ENCODE measurements at places on chromosomes 16 and 17.

GRCh38 chr16:57382535-57383275, 10.4 kb downstream of the CX3CL1 start:
- DNase-seq, result no peak

DNA sequence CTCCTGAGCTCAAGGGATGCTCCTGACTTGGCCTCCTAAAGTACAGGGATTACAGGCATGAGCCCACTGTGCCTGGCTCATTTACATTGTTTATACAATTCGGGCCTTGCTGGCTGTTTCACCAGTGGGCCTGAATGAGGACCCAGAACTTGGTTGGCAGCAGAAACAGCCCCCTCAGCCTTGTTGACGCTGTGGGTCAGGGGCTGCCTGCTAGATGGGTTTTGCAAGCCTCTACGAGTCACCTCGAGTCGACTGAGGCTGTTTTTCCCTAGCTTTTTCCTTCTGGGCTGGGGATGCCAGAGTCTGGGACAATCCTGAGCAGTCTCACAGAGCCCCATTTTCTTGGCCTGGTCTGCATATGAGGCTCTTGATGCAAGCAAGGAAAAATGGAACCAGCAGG, 16.1 kb downstream of the PPL start:
- no peak for DNase-seq

GRCh38 chr16:10519929-10520868, 60.2 kb downstream of the EMP2 start:
- no peak for DNase-seq

DNA sequence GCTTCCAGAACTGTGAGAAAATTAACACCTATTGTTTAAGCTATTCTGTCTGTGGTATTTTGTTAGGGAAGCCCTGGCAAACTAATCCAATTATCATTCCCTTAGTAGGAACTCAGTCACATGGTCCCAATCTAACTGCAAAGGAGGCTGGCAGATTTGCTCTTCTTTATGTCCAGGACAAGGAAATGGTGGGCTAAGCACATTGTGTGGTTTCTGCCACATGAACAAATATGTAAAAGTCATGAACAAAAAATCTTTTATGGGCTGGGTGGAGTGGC, 278.6 kb upstream of the RPL38 start:
- no peak for DNase-seq

DNA sequence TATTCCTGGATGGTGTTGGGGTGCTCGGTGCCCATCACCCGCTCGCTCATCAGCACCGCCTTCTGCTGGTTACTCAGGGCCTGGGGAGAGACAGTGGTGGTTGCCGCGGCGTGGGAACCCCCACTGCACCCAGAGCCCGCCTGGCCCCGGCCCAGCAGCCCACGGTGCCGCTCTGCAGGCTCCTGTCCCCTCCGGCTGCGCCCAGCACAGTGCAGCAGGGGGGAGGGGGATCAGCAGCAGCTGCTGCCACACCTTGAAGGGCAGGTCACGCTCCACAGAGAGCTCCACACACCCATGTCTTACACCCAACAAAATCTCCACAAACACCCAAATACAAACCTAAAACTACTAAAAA, 18.8 kb downstream of the CLUH start:
- no peak for DNase-seq

GRCh38 chr17:38460082-38460715, 31.9 kb downstream of the ARHGAP23 start:
- no peak for DNase-seq

DNA sequence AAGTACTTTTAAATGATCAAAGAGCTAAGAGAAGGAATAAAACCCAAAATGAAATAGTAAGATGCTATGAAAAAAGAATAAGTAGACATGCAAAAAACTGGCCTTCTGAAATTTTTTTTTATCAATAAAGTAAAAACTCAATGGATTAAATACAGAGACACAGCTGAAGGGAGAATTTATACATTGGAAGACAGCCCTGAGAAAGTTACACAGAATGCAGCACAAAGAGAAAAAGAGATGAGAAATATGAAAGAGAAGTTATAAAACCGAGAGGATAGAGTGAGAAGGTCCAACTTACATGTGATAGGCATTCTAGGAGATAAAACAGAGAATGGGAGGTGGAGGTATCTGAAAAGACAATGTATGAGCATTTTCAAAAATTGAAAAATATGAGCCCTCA, 57.0 kb downstream of the MARF1 start:
- no peak for DNase-seq

- DNase-seq, result no peak
Measured at GRCh38 chr16:68951991-68952877, 108.9 kb downstream of the TANGO6 start.

DNA sequence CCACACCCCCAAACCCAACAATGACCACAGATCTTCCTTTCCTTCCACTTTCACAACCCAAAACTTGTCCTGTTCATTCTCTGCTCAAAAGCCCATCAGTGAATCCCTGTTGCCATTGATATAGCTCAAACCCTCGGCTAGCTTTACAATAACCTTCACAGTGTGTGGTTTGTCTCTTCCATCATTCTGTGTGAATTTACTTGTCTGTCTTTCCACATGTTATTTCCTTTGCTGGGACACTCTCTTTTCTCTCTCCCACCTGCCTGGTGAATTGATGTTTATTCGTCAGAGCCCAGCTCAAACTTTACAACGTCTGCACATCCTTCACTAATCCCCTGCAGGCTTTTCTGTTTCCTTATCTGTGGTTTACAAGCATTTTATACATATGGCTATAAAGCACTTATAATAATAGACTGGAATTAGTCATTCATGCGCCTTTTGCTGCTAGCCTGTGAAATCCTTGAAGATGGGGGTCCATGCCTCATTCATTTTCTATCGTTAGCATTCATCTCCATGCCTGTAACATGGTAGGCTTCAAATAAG, 114.4 kb downstream of the CDH13 start:
- DNase-seq, result no peak

- DNase-seq, result no peak
Measured at GRCh38 chr17:42038221-42038973, 12.0 kb downstream of the C17orf113 start.

DNA sequence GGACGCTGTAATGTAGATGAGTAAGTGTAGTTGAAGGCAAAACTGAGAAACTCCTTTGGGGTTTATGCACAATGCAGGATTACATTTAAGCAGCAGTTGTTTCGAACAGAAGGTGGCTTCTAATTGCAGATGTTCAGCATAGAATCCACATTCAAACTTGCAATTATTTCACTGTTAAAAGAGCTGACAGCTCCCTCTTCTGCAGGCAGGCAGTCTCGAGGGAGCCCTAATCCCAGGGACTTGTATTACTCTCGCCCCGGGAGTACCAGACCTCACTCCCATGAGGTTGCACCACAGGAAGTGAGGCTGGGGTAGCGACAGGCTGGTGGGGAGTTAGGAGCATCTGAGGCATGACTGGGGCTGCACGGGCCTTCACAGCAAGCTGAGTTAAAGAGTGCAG, 484.3 kb upstream of the EEF2KMT start:
- DNase-seq, result no peak

DNA sequence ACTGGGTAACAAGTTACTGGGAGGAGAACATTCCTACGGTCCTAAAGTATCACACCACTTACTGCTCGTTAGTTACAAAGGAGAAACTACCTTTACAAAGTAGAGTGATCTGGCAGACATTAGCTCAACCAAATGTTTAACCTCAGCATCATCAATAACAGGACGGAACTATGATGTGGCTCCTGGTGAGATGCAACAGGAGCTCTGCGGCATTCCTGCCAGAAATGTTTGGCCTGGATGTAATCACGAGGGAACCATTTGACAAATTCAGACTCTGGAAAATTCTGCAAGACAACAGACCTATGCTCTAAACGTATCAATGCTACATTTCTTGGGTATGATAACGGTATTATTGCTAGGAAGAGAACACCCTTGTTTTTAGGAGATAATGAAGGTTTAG, 80.4 kb downstream of the MRM3 start:
- DNase-seq, result no peak

GRCh38 chr17:45008216-45008615, 40.1 kb upstream of the C1QL1 start:
- DNase-seq, result no peak

GRCh38 chr17:36198831-36199465, 2.4 kb upstream of the CCL3L1 start:
- no peak for DNase-seq

- no peak for DNase-seq
Measured at GRCh38 chr17:7347630-7348477, 4.1 kb upstream of the KCTD11 start.

DNA sequence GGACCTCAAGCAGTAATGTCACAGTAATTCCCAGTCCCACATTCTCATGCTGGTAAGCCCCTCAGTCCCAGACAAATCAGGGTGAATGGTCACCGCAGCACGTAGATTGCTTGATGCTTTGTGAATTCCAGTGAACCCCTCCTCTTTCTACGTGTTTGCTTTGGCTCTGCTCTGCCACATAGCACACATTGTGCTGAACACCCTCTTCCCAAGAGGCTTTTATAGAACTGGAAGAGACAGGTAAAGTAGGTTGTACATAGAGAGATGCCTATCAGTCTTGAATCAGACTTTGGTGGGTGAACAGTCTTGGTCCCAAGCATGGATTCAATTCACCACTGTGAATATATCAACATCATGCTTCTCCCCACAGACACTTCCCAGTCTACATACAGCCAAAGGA, 579 bp upstream of the KRTAP9-6 start:
- DNase-seq, result no peak

GRCh38 chr16:8676737-8677375, 2.4 kb downstream of the ABAT start:
- DNase-seq, result no peak

DNA sequence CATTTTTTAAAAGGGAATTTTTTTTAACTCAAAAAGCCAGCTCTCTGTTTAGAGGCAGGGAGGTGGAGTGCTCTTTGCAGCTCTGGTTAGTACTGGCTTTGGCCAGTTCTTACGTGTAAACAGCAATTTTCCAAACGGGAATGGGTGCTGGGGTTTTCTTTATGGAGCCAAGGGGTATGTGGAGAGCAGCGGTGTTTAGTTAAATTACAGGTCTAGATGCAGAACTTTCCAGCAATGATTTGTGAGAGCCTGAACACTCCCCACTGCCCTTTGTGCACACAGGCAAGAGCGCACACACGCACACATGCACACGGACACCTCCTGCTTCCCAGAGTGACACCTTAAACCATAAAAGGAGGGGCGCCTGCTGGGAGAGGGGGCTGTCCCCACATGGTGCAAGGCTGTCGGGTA, 140.2 kb downstream of the MSI2 start:
- no peak for DNase-seq

DNA sequence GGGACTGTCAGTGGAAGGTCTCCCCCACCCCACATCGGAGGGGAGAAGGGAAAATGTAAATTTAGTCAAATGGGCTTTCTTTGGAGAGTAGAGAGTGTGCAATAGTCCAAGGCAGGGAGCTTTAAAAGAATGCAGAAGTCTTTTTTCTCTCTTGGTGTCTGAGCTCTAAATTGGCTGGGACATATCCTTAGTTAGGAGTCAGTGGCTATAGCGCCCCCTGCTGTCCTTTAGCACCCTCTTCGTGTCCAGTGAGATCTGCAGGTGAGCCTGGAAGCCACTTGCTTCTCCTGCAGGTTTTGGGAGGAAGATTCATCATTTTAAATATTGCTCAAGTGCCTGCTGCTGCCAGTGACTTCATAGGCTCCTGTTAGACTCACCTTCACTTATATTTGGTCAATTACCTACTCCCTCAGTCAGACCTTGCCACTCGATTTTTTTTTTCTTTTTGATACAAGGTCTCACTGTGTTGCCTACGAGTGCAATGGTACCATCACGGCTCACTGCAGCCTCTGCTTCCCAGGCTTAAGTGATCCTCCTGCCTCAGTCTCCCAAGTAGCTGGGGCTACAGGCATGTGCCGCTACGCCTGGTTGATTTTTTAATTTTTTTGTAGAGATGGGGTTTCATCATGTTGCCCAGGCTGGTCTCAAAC, 174.8 kb downstream of the PRKCB start:
- peak; percentile 65 for DNase-seq

DNA sequence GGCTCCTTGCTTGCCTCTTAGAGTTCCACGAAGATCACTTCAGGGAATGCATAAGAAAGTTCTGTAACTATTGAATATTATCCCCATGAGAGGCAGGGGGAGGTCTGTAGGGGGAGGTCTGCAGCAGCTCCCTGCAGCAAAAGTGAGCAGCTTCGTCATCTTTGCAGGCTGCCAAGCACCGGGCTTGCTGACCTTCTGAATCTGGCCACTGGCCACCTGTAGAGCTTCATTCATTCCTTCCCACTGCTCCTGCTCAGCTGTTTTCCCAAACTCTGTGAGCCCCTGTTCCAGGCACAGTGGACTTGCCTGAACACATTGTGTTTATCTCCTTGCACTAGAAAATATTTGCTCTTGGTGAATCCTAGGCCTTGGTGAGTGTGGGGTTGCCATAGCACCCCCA, 443.3 kb downstream of the HAPSTR1 start:
- DNase-seq, result no peak

DNA sequence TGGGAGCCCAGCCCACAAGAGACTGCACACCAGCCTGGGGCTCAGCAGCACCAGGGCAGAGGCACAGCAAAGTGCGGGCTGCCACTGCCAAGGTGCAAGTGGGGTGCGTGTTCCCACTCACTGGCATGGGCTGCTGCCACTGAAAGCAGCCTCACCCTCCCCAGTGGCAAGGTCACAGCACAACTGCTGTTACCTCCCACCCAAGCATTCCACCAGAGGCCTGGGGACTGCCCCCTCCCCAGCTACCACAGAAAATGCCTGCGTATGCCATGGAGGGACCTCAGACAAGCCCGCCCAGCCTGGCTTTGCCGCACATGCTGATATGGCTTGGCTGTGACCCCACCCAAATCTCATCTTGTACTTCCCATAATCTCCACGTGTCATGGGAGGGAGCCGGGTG, 33.1 kb downstream of the MEAK7 start:
- no peak for DNase-seq

DNA sequence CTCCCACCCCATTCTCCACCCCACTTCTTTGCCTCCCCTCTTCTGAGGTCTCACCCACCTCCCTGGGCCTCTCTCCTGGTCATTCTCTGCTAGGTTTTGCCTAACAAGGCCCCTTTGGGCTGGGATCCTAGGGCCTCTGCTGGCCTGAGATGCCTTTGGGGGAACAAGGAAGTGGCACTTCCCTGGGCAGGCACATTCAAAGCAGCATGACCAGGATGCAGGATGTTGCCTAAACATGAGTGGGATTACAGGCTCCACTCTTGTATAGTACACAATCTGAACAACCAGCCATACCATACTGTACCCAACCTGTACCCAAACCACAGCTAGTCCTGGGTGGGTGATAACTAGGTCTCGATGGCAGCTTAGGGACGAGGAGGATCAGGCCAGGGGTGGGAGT, 9.0 kb downstream of the GALK1 start:
- no peak for DNase-seq

- no peak for DNase-seq
Measured at GRCh38 chr17:42308446-42308845, 20.1 kb downstream of the STAT5A start.

- DNase-seq, result no peak
Measured at GRCh38 chr17:75869282-75870141, 8.9 kb downstream of the TRIM47 start.

GRCh38 chr17:39564211-39564848, 43.4 kb downstream of the NEUROD2 start:
- DNase-seq, result no peak

Measured in T-helper 1 cell (primary cell).